ENCODE measurements at places on chromosomes 1 and 21.

DNA sequence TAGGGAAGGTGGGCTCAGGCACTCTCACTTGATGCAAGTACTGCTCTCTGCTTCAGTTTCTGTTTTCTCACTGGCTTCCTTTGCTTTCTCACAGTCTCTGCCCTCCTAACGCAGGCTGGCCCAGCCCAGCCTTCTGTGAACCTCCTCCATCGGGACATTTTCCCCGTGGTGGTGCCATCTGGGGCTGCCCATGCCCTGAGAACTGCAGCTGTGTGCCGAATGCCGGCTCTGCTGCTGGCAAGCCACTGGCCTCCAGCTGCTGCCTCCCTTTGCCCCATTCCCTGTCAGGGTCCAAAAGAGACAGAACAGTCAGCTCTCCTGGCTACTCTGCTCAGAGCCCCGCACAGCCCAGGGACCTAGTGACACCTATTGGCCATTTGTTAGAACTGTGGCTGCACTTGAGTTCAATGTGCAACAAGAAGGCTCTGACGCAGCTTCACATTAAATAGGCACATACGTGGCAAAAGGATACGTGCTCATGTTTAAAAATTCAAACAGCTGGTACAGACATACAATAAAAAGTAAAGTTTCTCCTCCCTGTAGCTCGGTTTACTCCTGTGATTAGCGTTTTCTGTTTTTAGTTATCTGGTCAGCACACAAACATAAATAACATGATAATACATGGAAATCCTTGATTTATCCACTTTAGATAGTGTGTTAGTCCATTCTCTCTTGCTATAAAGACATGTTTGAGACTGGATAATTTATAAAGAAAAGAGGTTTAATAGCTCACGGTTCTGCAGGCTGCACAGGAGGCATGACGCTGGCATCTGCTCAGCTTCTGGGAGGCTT, 46.6 kb downstream of the FCRL5 start:
- DNase-seq = no peak

DNA sequence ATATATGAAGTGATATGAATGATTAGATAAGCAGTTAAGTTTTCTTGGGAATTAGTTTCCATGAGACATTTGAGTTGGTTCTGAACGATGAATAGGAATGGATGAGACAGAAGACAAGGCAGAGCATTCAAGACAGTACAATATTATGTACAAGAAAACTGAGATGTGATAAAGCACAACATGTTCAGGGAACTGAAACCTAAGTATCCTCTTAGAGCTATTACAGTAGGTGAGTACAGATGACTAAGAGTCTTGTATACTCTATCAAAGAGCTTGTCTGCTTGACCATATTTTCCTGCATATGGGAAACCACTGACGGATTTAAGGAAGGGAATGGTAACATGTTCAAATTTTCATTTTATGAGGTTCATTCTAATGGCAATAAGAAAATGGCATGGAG, 61.6 kb downstream of the NME7 start:
- no peak for DNase-seq

GRCh38 chr21:16837321-16837720, 675.5 kb upstream of the CXADR start:
- DNase-seq = no peak

DNA sequence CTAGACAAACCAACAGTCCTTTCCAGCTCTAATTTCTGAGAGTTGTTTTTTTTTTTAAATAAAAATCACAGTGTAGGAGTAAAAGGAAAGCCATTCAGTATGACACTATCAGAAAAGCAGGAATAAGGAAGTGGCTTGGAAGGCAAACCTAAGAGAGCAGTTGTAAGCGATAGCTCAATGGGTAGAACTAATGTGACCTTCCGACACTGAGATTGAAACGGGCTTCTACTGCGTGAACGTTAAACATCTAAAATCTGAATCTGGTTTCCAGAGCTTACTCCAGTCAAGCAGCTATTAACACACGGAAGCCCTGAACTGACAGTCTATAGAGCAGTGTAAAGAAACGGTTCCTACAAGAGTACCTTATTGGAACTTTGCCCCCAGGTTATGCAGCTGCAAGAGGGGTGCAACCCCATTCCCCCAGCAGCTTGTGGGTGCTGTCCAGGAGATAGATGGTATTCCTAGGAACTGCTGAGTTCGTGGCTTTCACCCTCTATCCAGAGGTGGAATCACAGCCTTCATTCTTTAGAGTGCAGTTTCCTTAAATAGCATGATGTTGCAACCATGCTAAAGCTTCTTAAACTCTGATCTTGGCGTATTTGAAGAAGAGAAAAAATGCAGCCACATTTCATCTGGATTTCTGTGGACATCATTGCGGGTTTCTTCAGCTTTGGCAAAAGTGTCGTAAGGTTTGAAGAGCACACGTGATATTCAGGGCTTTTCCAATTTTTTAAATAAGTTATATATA, 3.3 kb upstream of the IRF2BP2 start:
- DNase-seq = peak; percentile 88

- DNase-seq = no peak
Observed at GRCh38 chr1:117122330-117123025, 929 bp upstream of the TRIM45 start.

GRCh38 chr1:89762779-89763648, 57.8 kb upstream of the LRRC8D start:
- peak; percentile 77 for DNase-seq

DNA sequence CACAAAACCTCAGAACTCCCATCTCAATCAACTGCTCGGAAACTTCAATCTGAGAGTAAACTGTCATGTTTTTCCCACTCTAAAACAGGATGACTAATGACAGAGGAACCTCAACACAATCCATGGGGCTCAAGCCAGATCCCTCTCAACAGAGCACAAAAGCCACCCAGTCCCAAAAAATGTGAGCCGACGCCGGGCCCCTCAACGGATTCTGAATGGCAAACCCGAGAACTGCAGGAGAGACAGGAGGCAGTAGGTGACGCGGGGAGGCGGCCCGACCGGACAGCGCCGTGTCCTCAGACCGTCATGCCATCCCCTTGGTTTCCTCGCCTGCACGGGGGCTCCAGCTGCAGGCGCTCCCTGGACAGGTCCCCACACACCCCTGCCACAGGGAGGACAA, 53.4 kb downstream of the SSBP3 start:
- DNase-seq = no peak

DNA sequence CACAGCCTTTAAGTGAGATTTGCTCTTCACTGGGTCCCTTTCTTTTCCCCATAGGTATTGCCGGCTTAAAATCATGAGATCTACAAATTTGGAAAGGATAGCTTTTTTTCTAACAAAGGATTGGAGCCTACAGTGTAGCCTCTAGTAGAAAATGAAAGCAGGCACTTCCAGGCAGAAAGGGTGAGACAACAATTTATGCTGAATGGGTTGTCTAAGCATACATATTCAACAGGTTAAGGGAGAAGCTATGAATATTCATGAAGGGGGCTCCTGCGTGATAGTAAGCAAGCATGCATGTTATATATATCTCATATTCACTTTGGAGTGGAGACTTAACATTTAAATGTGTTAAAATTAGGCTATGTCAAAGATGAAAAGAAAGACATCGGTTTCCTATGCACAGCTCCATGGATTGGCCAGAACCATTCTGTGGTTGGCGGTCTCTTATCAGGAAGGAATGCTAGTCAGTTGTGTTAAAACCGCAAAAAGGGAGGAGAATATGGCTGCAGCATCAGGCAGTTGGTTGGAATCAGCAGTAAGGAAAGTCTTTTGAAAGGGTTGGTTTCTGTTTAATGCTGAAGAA, 66.0 kb downstream of the VCAM1 start:
- no peak for DNase-seq

GRCh38 chr1:109482791-109483671, 674 bp upstream of the ATXN7L2 start:
- DNase-seq = no peak

- DNase-seq = no peak
Observed at GRCh38 chr1:46062651-46063319, 69.6 kb downstream of the PIK3R3 start.

DNA sequence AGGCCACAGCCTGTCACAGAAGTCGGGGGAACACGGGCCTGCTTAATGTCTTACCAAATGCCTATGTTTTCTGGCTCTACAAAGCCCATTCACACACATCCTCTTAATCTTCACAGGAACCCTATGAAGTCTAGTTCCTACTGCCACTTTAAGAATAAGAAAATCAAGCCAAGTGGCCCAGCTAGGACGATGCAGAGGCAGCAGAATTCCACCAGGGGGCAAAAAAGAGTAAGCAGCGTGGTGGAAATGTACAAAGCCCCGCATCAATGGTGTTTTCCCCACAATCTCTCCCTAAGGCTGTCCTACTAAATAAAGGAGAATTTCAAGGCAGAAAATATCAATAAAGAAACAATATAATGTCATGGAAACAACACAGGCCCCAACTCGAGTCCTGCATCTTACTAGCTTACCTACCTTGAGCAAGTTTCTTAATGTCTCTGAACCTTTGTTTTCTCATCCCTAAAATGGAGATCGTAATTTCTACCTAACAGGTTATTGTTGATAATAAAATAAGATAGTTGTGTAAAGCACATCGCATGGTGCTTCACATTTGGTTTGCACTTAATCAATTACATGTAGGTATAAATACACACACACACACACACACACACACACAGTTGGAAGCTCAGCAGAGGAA, 21.4 kb downstream of the SEC16B start:
- no peak for DNase-seq

GRCh38 chr1:116762781-116763115, 8.5 kb downstream of the CD2 start:
- no peak for DNase-seq

DNA sequence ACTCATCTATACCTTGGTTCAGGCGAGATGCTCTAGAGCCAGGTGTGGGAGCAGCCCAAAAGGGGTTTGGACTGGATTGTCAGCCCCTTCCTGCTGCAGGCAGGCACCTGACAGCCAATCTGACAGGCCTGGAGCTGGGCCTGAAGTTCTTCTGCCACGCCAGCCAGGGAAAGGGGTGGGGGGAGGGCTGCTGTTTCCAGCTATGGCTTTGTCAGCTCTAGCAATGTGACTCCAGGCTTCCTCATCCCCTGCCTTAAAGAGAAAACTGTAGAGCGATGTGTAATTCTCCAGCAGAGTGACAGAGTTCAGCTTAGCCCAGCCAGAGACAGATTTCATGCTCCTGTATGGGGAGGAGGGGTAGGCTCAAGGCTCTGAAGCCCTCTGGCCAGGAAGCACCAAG, 30.3 kb downstream of the WNT4 start:
- no peak for DNase-seq

DNA sequence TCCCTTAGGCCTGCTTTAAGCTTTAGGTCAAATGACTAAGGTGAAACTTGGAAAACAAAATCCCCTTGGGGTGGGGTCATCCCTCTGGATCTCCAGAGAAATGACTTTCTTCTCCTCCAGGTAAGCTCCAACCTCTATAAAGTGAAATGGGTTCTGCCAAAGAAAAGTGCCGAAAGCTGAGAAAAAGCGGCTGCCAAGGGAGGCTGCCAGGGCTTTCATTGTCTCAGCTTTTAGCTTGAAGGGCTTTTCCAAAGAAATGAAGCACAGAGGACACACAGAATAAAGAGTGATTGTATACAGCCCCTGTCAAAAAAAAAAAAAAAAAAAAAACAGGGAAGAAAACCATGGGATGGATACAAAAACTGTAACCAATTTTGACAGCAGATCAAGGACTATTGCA, 126.9 kb downstream of the TGFBR3 start:
- DNase-seq = no peak

DNA sequence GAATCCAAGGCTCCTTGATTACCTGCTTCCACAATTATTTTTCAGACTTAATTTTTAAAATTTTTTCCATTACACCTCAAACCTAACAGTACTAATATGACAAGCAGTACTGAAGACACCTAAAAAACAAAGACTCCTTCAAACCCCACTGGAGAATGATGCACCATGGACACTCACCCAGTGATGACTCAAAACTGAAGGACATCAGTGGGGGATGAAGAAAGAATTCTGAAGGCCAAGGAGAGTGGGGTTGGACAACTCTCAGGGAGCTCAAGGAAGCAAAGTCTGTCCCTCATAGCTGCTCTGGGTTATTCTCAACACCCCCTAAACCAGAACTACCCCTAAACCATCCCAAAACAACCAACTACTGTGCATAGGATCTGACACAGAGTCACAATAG, 2.4 kb upstream of the ARHGAP29 start:
- no peak for DNase-seq

- no peak for DNase-seq
Observed at GRCh38 chr1:37239225-37239740, 205.0 kb upstream of the GRIK3 start.

GRCh38 chr21:38228537-38228936, 28.3 kb upstream of the KCNJ15 start:
- DNase-seq = no peak

- DNase-seq = no peak
Observed at GRCh38 chr1:12537906-12538461, 80.0 kb downstream of the DHRS3 start.

GRCh38 chr1:217921126-217921904, 290.2 kb downstream of the SPATA17 start:
- no peak for DNase-seq

DNA sequence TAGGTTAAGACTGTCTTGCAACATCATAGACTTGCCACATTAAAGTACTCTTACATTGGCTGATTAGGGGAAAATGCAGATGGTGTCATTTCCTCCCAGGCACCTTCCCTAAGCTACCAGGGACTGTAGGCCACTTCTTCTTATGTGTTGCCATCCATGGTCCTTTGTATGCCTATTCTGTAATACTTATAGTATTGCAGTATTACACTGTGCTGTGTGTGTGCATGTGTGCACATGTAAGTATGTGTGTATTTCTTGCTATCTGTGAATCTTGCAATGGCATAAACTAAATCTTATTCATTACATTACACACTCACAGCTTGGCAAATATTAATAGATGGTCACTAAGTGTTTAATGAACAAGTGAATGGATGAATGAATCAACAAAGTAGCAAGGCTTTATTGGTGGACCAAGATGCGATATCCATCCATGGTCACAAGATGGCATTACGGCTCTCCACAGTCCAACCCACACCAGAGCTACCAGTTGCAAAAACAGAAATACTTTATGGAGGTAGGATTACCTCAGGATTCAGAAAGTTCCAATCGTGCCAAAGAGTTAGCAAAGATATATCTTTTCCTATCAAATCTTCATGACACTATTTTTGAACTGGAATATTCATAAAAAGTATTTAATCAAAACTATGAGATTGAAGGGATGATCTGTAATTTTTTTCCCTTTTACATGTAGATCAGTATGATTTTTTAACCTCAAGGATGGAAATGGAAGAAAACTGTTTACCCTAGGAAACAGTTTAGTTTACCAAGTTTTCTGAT, 160.2 kb downstream of the DENND1B start:
- no peak for DNase-seq

GRCh38 chr1:109721971-109722370, 9.9 kb downstream of the GSTM5 start:
- DNase-seq = no peak

GRCh38 chr1:224751624-224752311, 135.7 kb downstream of the CNIH3 start:
- DNase-seq = no peak

DNA sequence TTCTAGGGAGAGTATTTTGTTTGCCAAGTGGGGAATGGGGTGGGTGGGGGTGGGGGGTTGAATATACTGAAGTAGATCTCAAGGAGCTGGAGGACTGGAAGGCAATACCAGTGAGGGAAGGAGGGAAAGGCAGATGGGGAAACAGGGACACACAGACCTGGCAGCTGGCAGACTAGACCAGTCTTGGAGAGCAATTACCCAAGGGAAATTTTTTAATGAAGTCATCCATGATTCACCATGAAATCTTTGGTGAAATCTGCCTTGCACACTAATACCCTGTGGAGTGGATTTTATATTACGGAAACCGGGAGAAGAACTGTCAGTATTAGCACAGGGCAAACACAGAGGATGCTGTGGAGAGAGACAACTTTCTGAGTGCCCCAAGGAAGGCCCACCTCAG, 29.7 kb upstream of the MARK1 start:
- no peak for DNase-seq

- no peak for DNase-seq
Observed at GRCh38 chr1:43464681-43465504, 11.2 kb upstream of the HYI start.

Measured in NCI-H2029 treated with DMSO at 0.1 percent for 48 hours (cell line).